ENCODE measurements at places on chromosomes 2 and 18. TPM values are rescaled to one million over a fixed set of nuclear protein-coding genes. Genes with fewer than 3 reads are reported as not detected.
A peak's percentile ranks its signal among the peaks of the same experiment; 100 is the strongest.

GRCh38 chr2:61178603-61179545 lies 16.9 kb downstream of the C2orf74 start:
- no peak for DNase-seq

GRCh38 chr2:120715941-120716340 lies 19.7 kb upstream of the GLI2 start:
- peak; percentile 74 for DNase-seq

GRCh38 chr2:98554116-98554861 lies 54.0 kb downstream of the COA5 start:
- DNase-seq = peak; percentile 72

DNA sequence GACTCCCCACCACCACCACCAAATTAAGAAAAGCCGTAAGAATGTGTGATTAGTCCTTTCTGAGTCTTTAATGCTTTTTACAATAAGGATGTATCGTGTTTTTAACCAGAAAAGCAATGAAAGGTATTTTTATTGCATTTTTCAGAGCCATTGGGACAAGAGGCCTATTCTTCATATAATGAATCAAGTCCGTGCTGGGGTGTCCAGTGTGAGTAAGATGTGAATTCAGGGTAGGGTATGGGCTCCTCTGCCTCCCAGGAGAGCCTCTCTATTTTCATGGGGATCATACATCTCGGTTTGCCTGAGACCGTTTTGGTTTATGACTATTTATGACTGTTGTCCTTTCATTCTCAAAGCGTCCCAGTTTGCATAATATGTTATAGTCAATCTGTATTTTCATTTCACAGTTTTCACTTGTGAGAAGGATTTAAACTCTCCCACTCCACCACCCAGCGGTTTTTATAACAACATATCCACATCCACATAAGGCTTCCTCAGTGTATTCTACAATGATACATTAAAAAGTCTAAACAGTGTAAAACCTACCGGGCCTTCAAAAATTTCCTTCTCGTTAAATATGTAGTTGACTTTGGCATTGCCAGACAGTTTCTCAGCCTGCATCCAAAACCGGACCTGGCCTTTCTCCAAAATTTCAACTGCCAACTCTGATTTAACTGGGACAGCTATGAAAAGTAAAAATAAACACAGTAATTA lies 80.8 kb upstream of the LPIN2 start:
- DNase-seq = no peak

DNA sequence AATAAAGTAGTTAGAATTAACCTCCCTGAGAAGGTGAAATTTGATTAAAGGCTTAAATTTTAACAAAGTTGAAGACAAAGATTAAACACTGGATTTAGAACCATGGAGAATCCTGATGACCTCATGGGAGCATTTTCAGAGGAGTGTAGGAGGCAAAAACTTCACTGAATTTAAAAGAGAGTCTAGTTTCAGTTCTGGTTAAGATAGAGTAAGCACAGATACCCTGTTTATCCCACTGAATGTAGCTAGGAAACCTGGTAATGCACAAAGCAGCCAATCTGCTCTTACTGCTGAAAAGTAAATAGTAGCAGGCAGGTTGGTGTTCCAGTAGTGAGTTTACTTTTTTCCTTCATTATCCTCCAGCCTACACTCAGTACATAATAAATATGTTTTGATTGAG lies 654.9 kb upstream of the SYT4 start:
- DNase-seq = no peak

DNA sequence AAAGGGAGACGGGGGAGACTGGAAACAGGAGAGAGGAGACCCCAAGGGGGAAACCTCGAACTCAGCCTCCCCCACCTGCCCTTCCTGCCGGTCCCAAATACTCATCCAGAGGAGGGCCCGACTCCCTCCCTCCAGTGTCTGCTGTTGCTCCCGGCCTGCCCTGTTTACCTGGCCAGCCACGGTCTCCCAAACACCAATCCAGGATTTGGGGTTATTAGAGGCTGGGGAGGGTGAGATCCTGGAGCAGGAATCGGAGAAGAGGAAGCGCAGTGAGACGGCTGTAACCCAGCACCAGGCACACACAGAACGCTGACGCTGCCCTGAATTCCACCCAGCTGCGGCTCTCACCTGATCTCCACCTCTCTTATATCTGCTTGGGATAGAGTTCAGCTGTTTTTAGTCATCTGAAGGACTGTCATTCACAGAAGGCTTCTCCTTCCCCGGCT lies 213.0 kb downstream of the TNS1 start:
- DNase-seq = no peak

UGT1A3 gene
- total RNA-seq = not detected

GRCh38 chr2:174013315-174013751 lies 48.2 kb upstream of the SP3 start:
- no peak for DNase-seq

DNA sequence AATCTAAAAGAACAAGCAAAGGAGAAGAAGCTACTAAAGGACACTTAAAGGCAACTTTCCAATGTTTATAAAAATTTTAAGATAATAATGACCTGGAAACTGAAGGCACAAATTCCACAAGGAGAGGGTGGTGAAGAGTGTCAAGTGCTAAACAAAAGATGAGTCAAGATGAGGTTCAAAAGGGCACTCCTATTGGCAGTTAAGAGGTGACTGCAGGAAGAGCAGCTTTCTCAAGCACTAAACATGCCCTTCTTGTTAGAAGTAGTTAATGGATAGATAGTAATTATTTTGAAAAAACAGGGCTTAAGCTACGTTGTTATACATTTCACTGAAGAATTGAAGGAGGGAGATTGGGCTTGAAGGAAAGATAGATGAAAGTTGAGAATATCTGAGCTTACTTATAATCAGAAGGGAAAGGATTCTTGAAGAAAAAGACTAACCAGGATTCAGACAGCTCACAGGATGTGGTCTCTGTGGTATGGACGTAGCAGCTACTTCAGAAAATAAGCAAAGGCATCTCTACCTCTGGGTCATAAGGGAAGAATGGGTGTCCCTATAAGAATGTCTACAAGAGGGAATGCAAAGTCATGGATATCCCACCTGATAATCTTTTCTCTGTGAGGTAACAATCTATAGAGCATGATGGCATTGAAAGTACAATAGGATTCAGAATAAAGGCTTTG lies 454.7 kb upstream of the SLC39A10 start:
- no peak for DNase-seq

GRCh38 chr2:182818925-182819324 lies 47.5 kb downstream of the FRZB start:
- no peak for DNase-seq

DNA sequence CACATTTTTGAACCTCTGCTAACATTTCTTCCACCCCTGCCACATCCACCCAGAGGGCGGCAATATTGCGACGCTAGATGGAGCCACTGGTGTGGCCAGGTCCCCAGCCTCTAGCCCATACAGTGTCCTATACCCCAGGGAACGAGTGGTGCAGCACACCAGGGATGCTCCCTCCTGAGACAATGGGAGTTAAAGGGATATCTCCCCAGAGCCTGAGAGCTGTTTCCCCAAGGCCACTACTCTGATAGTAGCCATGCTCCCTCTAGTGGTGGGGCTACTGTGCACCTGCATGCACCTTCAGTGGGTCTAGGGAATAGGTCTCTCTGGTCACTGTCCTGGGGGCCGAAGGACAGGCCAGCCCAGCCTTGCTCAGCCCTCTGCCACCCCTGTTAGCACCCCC lies 336.4 kb upstream of the FSHR start:
- no peak for DNase-seq

DNA sequence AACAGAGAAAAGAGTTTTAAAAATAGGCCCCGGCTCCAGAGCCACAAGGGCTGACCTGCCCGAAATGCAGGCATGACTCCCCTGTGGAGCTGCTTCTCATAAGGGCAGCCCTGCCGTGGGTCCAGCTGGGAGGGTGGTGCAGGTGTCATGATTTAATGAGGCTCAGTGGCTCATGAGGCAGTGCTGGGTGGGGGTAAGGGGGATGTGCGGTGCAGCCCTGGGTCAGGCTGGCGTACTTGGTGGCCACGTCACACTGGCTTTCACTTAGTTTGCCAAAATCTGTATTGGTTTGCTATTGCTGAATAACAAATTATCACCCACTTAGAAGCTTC lies 33.6 kb downstream of the HJURP start:
- DNase-seq = peak; percentile 53

ABCG8 gene
- total RNA-seq = not detected

DNA sequence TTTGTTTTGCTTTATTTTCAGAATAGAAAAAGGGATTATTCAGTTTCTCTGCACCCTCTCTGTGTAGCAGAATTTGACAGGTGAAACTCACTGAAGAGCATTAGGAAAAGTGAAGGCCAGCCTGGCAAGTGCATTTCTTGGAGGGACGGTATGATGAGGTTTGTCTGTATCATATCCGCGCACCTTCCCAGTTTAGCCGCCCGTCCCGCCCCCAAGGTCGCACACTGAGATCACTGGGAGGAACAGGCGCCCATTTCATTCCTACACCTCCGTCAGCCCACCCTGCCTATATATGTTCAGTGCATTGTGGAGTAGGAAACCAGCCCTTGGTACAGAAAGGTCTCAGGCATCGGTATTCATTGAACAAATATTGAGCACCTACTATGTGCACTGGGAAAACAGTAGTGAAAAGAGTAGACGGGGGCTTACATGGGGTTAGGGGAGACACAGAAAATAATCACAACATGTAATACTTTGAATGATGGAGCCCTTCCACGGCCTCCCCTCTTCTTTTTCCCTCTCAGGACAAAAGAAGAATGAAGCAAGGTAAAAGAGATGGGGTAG lies 678 bp upstream of the FECH start:
- no peak for DNase-seq

MYO7B gene
- total RNA-seq = 0.78 TPM

DNA sequence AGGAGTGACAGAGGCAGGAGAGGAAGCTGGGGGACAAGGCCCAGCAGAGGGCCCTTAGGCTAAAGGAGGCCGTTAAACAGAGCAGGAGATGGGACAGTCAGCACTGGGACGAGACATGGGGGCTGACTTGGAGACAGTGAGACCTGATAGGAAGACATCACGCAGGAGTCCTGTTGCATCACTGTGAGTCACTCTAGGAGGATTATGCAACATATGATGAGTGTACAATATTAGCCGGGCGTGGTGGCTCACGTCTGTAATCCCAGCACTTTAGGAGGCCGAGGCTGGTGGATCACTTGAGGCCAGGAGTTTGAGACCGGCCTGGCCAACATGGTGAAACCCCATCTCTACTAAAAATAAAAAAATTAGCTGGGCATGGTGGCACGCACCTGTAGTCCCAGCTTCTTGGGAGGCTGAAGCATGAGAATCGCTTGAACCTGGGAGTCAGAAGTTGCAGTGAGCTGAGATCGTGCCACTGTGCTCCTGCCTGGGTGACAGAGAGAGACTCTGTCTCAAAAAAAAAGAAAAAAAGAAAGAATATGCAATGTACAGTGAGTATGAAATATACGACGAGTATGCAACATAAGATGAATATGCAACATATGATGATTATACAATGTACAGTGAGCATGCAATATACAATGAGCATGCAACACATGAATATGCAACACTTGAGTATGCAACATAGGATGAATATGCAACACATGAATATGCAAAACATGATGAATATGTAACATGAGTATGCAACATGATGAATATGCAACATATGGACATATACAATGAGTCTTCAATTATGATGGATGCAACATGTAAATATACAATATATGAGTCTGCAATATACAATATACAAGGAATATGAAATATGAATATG lies 83.3 kb upstream of the ID2 start:
- no peak for DNase-seq

DNA sequence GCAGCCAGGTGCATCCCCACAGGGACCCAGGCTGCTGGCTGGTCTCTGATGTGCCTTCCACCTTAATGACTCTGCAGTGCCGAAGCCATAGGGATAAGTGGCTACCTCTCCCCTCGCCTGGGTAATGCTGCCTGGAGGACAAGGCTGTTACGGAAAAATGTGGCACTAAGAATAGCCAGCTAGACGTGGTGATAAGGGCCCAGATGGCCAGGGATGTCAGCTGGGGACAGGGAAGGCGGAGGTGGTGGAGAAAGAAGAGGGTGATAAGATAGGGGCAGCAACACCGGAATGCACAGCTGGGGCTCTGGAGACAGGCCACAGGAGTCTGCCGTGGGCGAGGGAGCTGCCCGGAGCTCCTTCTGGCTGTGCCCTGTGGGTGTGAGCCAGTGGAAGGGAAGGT lies 170.6 kb downstream of the FHOD3 start:
- DNase-seq = peak; percentile 86

DNA sequence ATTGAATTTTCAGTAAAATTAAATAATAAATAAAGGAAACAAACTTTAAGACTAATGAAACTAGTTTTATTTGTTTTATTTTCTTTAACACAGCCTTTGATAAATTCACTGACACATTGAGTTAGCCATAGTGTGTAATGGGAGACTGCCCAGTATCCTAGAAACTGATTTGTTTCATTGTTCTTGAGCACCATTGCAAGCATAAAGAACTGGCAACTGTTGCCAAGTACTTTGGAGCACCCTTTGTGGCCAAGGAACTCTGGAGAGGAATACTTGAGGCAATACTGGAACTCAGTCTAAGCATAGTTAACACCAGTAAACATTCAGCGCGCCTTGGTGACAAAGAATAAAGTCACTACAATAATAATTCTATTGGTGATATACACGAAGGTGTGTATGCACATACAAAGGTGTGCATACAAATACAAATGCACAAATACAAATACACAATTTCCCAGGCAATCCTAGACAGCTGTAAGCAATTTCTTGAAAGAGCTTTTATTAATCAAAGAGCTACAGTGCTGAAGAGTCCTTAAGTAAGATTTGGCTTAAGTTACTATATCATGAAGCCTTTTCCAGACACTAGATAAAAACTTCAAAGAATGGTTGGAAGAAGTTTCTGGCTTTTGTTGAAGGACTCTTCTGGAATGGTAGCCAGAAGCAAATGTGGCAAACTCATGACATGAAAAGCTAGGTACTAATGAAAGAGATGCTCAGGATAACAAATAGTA lies 1371.2 kb downstream of the LRP1B start:
- no peak for DNase-seq

DNA sequence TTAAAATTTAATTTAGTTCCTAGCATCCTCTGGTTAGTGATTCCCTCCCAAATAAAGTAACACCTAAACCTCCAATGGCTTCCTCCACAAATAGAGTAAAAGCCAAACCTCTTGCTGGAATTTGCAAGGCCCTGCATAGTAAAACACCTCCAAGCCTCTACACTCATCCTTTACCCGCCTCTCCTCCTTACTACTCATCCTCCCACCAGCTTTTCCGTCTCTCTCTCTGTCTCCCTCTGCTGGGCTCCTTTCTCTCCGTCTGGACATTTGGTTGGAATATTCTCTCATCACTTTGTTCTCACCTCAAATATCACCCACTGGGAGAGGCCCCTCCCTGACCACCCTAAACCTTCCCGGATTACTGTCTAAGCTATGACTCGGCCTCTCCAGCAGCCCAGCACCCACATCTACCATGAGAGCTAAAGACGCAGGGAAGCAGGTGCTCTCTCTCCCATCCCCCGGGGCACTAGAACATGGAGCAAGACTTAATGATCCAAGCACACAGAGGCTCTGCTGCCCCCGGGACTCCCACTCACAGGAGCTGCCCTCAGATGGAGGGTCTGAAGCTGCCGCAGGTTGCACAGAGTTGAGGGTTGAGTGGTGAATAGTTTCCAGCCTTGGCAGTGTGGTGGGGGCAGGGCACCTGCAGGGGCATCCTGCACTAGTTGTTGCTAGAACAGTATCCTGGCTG lies 167.2 kb downstream of the FBXO15 start:
- no peak for DNase-seq

IL1RL2 gene
- total RNA-seq = 0.35 TPM

PDE1A gene
- 9.6 TPM for total RNA-seq

All from cardiac septum (tissue), 1 donor.